ENCODE measurements at places on chromosomes 6 and 20.

DNA sequence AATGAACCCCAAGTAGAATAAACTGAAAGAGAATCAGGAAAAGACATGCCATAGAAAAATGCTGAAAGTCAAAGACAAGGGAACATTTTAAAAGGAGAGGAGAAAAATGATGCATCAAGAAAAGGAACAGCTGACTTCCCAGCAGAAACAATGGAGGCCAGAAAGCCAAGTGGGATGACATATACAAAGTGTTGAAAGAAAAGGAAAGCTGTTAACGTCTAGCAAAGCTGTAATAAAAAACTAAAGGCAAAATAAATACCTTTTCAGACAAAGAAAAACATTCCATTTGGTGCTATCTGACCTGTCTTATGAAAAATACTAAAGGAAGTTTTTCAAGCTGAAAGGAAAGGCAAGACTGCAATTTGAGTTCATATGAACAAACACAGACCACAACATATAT, 34.1 kb upstream of the PDE10A start:
- no peak for DNase-seq

DNA sequence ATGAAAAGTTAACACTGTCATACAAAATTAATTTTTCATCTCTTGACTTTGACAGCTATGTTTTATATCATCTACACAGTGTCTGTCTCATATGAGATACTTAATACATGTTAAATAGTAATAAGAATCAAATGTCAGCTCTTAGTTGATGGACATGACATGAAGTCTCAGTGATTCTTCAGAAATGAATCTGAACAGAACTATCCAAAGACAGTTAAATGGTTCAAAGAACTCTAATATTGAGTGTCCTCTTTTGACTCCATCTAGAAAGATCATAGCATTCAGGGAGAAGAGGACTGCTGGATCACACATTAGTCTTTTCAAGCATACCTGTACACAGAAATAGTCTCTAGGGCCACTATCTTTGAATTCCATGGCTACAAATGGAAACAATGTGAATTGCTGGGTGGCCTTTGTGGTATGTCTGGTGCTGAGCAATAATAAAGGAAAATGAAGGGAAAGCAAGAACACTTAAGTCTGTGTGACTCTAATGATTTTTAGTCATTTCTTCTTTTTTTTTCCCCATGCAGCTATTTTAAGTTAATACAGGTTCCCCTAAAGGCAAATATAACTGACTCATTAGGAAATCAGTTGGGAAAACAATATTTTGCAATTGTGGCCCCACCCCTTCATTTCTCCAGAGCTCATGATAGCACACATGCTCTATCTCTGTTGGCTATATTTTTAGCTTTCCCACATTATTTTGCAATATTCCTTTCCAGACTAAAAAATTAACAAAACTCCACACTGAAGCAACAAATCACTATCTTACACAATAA, 367.5 kb downstream of the GRIK2 start:
- no peak for DNase-seq

DNA sequence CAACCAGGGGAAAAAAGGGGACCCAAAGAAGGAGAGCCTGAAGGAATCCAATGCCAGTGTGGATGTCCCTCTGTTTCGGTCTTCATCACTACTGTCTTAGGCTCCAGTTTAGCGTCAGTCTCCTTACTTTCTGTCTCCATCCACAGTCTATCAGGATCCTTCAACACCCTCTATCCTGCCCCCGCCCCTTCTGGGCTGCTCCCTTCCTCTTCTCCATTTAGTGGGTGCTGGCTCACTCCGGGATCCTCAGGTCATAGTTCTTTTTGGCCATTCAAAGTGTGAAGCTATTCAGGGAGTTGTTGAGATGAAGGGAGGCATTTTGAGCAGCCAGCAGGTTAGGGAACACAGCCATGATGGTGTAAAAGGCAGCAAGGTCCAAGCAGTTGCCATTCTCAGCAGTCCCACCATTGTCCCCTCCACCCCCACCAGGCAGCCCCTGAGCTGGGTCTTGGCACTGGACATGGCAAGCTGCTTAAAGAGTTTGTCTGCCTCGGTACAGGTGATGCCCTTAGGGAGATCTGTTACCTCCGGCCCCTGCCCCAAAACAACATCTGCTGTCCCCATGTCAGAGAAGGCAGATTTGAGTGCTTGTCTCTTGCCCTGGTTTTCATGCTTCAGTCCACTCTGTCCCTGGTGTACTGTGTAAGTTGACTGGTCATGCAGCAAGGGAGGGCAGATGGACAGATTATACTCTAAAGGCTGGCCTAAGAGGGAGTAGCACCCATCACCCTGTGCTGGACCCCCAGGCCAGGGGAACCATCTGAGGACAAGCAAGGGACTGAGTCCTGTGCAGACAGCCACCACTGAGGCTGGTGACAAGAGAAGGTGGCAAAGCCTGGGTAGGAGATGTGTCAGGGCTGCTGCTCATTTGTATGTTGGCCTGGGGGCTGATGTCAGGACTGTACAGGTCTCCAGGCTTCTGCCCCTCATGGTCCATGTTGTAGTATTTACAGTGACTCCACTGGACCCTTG, 842.0 kb downstream of the HACE1 start:
- no peak for DNase-seq

GRCh38 chr6:8637896-8638597, 202.7 kb upstream of the SLC35B3 start:
- no peak for DNase-seq

Measured in left kidney (tissue), 8 donors.